Colonic mucosa (tissue), 4 donors: ENCODE measurements at places on chromosomes 6 and 20. TPM values are rescaled to one million over a fixed set of nuclear protein-coding genes. Genes with fewer than 3 reads are reported as not detected.
A peak's percentile ranks its signal among the peaks of the same experiment; 100 is the strongest.

GRCh38 chr20:25083773-25084625 lies 2.1 kb upstream of the VSX1 start:
- no peak for DNase-seq

DNA sequence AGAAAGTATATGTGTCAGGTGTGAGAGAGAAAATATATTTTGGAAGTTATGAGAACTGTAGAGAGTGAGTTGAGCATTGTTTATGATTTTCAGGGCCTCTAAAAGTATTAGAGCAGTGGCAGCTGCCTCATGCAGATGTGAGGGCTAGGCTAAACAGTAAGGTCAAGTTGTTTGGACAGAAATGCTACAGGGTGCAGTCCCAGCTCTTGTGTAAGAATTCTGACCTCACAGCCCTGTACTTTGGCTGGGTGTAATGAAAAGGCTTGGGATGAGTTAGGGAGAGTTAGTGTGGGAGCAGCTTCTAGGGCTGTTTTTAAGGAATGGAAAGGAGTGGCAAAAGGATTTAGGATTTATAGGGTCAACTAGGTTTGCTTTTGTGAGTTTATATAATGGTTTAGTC lies 764.8 kb upstream of the ADGRB3 start:
- DNase-seq: no peak

ROMO1 gene
- total RNA-seq: 189 TPM

PSMG4 gene
- 21.6 TPM for total RNA-seq

PPIL6 gene
- 1.5 TPM for total RNA-seq

DNA sequence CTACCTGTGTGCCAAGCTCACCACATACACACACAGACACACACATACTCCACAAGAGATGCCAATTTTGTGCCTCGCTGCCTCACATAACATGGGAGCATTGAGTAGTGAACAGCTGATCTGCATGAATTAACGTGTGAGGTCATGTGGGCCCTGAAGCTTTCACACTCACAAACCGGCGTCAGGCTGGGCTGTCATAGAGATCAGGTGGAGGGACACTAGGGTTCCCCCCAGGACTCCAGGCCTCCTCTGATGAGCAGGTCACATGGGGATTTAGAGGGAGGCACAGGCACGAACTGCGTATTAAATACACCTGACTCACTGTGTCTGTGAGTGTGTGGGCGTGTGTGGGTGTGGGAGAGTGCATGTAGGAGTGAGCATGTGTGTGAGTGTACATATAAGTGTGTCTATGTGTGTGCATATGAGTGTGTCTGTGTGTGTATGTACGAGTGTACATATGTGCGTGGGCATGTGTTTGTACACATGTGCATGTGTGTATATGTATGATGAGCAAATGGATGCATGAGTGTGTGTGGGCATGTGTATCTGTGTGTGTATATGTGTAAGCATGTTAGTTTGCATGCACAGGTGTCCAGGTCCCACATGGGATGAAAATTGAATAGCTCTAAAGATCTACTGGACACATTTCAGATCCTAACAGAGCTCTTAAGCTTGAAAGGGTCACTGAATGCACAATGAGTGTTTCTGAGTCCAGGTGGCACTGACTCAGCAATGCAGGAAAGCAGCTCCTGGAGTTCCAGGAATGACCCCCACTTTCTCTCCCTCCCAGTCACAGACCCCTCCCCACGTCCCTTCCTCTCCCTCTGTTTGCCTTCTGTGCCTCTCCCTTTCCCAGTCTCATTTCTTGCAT lies 336.6 kb downstream of the PREX1 start:
- peak; percentile 8 for DNase-seq

DNA sequence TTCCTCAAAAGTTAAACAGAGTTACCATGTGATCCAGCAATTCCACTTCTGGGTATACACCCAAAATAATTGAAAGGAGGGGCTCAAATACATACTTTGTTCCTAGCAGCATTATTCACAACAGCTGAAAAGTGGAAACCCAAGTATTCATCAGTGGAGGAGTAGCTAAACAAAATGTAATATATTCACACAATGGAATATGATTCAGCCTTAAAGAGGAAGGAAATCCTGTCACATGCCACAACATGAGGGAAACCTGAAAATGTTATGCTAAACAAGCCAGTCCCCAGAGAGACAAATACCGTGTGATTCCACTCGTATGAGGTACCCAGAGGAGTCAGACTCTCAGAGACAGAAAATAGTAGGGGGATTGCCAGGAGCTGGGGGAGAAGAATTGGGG lies 44.5 kb downstream of the PXDC1 start:
- no peak for DNase-seq

DNA sequence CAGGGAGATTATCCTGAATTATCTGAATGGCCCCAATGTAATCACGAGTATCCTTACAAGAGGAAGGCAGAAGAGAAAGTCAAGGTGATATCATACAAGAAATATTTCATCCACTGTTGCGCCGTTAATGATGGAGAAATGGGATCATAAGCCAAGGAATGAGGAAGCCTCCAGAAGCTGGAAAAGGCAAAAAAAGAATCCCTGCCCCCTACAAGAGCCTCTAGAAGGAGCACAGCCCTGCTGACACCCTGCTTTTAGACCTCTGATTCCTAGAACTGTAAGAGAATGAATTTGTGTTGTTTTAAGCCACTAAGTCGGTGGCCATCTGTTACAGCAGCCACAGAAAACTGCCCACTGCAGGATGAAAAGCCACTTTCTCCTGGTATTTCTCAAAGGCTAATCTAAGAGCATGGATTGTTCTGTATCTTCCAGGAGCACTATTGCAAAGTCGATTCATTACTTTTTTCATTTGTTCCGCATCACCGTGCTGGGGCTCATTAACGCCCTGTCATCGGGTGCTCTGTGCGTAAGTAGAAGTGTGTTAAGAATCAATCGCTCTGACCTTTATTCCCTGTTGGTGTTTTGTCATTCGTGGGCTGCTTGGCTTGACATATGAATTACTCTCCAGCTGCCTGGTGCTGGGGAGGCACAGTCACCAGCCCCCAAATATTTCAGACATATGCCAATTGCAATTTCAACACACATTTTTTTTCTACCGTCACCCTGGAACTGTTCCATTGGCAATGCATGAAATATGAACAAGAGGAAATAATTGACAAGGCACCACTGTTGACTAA lies 117.0 kb downstream of the PCSK2 start:
- DNase-seq: no peak

STMND1 gene
- total RNA-seq: 1.8 TPM

PRR18 gene
- not detected for total RNA-seq

- DNase-seq: no peak
Observed at GRCh38 chr6:15260099-15260821, 14.4 kb downstream of the JARID2 start.

DNA sequence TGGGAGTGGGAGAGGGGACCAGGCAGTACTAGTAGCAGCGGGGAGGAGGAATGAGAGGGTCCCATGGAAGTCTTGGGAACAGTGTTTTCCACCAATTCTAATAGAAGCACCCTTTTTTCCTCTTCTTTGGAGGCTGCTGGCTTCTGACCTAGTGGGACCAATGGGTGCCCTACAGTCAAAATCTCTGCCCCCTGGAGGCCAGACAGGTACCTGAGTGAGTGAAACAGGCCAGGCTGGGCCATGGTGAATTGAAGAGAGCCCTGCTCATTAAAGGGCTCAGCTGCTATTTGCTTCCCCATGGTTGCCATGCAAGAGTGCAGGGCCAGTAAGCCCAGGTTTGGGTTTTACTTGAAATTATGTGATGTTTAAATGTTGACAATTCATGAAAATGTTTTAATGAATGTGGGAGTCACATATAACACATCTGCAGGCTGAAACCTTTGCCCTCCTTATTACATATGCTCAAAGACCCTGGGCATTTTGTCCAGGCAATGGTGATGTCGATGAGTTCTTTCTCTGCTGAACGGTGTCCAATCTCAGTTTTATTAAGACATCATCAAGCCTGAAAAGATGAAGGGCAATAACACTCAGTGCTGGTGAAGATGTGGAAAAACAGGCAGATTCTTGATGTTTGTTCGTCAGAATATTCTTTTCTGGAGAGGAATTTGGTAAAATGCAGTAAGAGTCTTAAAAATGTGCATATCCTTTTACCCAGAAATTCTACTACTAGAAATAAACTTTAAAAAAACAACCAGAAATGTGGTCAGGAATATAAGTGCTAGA lies 42.3 kb upstream of the OCSTAMP start:
- DNase-seq: no peak

FAM217A gene
- total RNA-seq: not detected

ELOVL2 gene
- total RNA-seq: 0.05 TPM

GRCh38 chr20:52118016-52118623 lies 73.5 kb downstream of the ZFP64 start:
- no peak for DNase-seq

GRCh38 chr20:31948008-31948407 lies 3.8 kb downstream of the PDRG1 start:
- no peak for DNase-seq

NEURL2 gene
- 3.5 TPM for total RNA-seq

NOTCH4 gene
- 3.7 TPM for total RNA-seq

- DNase-seq: no peak
Observed at GRCh38 chr6:127900935-127901334, at the start of gene THEMIS. Gene THEMIS, minus strand, starts transcription at chr6:127901058. Its CDS starts 126 bp downstream, at chr6:127900932.

- peak; percentile 48 for DNase-seq
Observed at GRCh38 chr6:157841211-157841840, 18.3 kb downstream of the SNX9 start.

DNA sequence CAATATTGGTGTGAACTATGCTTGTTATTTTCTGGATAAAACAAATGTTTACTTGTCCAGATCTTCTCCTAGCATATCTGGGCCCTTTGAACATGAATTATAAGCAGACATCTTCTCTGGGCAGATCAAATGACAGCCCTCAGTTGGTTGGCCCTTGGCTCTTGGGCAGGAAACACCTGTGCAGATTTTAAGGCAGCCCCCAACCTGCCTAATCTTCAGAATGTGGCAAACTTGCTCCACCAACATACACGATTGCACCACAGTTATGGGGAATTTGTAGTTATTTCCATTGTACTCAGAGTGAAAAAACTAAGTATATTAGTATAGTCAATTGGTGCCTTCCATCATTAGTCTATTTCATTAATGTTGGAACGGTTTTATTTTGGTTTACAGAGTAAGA lies 94.9 kb upstream of the KCNK16 start:
- DNase-seq: no peak

PTK6 gene
- 69.0 TPM for total RNA-seq

SLC17A1 gene
- not detected for total RNA-seq

AGER gene
- total RNA-seq: 4.1 TPM

- DNase-seq: no peak
Observed at GRCh38 chr20:51569815-51570738, 27.6 kb upstream of the NFATC2 start.

STX11 gene
- total RNA-seq: 0.59 TPM

GRCh38 chr6:3252861-3253596 lies 5.7 kb upstream of the PSMG4 start:
- DNase-seq: no peak

DNA sequence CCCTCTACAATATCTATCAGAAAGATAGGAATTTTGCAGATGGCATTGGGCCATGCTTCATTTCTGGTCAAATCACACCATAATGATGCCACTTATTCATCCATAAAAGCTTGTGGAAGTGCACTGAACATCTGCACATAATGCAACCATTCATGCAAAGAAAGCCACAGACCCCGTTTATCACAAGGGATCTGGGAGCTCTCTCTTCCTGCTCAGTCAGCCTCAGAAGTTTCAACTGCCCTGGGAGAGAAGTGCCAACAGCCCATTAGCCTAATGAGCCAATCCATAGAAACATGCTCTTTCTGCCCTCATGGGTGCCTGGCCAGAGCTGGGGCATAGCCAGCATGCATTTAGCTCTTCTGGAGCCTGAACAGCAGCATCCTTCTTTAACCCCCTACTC lies 85.8 kb downstream of the SLC35F1 start:
- DNase-seq: no peak

DNA sequence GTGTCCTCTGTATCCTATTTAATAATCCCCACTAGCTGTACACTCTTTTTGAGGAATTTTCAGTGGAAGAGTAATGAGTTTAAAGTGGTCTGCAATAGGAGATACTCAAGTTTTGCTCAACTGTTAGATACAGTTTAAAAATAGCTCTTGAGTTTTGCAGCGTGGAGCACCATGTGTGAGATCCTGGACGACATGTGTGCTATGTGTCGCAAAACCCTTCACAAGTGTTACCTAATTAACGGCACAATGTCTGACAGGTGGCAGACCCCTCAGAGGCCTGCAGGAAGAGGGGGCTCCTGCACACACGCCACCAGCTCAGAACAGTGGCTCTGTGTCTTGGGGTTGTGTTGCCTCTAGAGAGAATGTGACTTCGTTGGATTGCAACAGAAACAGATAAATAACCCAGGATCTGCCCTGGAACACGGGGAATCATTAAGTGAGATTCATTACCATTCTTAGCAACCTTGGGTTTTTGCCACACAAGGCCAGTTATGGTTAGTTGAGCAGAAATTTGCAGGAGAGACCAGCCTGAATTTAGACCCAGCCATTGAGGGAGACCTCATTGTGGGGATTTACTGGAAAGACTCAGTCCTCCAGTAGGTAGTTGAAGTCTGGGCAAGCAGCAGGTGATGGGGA lies 73.8 kb downstream of the SASH1 start:
- no peak for DNase-seq

DNA sequence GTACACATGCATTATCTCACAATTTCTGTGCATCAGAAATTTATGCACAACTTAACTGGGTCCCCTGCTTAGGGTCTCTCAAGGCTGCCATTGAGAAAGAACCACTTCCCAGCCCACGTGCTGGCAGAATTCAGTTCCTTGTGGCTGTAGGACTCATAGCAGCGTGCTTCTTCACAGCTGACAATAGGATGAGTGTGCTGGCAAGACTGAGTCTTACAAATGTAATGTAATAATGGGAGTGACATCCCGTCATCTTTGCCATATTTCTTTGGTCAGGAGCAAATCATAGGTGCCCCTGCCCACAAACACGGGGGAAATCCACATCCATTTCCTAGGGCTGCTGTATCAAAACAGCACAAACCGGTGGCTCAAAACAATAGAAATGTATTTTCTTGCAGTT lies 77.4 kb downstream of the FIG4 start:
- no peak for DNase-seq

- DNase-seq: no peak
Observed at GRCh38 chr6:9484686-9485085, 930.2 kb downstream of the TFAP2A start.

DNA sequence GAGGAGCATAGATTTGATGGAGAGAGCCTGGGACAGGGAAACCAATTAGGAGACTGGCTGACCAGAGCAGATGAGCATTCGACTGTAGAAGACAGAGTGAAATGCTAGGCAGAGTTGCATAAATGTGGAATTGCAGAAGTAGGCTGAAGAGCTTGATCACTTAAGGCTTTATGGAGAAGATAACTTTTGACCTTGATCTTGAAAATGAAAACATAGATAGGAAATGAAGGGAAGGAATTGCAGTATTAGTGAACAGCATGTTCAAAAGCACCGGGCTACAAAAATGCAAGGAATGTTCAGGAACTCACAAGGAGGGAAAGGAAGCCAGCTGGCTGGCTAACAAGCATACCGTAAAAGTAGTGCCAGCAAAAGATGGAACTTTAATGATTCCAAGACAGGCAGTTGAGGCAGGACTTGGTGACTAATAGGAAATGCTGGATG lies 20.5 kb upstream of the LTV1 start:
- DNase-seq: no peak

DNA sequence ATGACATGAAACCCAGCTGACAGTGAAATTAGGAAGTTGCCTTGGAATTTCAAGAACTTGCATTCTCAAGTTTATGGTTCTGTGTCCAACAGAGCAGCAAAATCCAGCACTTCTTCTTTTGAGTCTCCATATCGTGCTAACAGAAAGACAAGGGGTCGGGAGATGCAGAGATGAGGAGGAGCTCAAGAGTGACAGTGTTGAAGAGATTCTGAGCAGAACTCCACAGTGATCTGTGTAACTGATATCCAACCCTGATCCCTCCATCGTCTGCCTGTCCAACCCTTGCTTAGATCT lies 21.2 kb upstream of the BTN1A1 start:
- DNase-seq: no peak
